Sciatic nerve (tissue), 2 donors: ENCODE measurements at places on chromosomes 1 and 21. TPM values are rescaled to one million over a fixed set of nuclear protein-coding genes. Genes with fewer than 3 reads are reported as not detected.

Gene SELENBP1
- total RNA-seq: 71.9 TPM

Gene CR1
- total RNA-seq: 30.1 TPM

Gene DNM3
- 16.4 TPM for total RNA-seq

Gene ELOVL1
- total RNA-seq: 72.4 TPM

Gene PRKCZ
- 3.5 TPM for total RNA-seq

Gene OR14A2
- not detected for total RNA-seq

Gene MYCL
- total RNA-seq: 2.5 TPM

Gene ANGPTL3
- not detected for total RNA-seq

GRCh38 chr1:19846338-19846737, 31.3 kb upstream of the RNF186 start:
- no peak for DNase-seq

DNA sequence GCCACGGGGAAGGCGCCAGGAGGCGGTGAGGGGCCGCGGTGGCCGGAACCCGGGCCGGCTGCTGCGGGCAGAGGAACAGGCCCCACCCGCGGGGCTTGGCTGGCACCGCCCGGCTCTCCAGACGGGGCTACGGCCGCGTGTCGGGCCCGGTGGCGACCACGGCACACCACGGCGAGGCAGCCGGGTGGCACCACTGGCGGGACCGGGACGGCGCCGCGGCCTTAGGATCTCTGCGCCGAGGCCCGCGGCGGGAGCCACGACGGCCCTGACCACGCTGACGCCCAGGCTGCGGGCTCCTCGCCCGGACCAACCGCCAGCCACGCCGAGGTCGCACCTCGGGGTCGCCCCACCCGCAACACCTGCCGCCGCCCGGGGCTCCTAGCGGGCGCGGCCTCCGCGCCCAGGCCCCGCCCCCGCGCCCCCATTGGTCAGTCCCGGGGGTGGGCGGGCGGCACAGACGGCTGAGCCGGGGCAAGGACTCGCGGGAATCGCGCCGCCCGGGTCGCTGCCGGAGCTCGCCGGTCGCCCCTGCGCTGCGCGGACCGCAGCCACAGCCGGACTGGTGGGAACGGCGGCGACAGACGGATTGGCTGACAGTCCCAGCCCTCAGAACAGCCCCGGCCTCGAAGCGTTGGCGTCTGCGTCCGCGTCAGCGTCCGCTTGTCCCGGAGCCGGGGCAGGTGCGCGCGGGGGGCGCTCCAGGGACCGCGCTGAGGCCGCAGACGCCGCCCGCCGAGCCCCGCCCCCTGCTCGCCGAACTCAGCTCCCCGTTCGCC, at the start of gene BMP8A:
Gene BMP8A, plus strand, starts transcription at position 491 of the 776 bp plus-strand sequence. CDS start 356 bp downstream, outside the sequence.
- peak; percentile 70 for DNase-seq

DNA sequence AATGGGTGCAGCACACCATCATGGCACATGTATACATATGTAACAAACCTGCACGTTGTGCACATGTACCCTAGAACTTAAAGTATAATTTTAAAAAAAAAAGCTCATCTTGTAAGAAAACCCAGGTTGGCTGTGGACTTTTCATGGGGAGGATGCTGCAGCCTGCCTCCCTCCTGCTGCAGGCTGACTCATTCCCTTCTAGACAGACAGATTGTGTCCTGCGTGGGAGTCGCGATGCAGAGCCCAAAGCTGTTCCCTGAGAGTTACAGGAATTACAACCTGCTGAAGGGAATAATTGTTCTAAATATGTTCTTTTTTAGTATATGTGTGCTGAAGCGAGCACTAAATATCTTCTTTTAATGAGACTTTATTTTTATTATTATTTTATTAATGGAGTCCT, 93.2 kb downstream of the TBX19 start:
- no peak for DNase-seq

GRCh38 chr1:48761411-48761810, 15.3 kb downstream of the BEND5 start:
- DNase-seq: no peak

- peak; percentile 7 for DNase-seq
Measured at GRCh38 chr1:22944346-22945055, 28.2 kb downstream of the LACTBL1 start.

DNA sequence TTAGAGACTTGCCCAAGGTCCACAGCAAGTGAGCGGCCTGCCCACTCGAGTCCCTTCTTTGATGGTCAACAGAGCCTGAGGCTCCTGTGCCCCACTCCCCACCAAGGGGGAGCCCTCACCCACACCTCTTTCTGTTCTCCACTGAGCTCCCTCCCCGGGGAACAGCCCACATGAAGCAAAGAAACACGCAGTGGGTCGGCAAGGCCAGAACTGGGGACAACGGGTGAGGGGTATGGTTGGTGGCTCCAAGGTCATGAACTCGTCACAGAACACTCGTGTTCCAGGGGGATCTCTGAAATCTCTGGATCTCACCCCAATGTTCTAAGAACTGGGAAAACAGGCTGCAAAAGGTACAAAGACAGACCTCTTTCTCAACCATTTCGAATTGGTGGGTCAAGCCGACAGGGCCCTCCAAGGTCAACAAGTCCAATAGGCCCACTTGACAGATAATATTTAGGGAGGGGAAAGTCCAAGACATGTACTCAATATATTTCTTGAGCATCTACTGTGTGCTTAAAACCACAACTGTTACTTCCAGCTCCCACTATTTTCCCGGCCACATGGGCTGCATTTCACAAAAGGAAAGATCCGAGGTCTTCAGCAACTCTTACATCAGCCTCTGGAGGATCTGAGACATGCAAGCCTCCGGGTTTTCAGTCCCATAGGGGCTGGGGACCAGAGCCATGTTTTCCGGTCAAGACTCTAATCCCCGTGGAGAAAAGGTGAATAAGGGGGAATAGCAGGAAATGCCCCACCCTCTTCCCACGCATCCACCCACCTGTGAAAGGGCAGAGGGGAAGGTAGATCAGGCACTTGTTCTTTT, 1.1 kb upstream of the RAP1GAP start:
- no peak for DNase-seq

- DNase-seq: no peak
Measured at GRCh38 chr1:92538413-92539061, 51.8 kb upstream of the GFI1 start.

DNA sequence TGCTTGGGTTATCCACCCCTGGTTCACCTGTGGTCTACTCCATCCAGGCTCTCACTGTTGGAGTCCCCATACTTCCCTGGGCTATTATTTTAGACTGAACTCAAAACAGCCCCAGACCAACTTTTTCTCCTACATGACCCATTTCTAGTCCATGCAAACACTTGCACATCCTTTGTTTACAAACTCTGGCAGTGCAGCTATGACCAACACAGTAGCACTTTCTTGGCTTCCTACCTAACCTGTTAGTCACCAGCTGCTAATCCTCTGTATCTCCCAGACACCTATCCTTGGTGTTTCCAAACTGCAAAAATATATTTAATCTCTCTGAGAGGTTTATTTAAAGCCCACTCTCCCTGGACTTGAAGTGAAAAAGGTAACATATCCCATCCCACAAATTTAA, 90.8 kb downstream of the DDAH1 start:
- no peak for DNase-seq

GRCh38 chr1:176884286-176884685, 280.2 kb downstream of the ASTN1 start:
- no peak for DNase-seq

GRCh38 chr1:172006660-172007059, 165.4 kb downstream of the DNM3 start:
- DNase-seq: no peak
